Iris pigment epithelial cell (primary cell): ENCODE measurements at places on chromosomes 4 and X.

- no peak for DNase-seq
Observed at GRCh38 chr4:41602113-41602512, 64.2 kb downstream of the LIMCH1 start.

- DNase-seq, result peak; percentile 36
Observed at GRCh38 chr4:76373919-76374552, 46.9 kb downstream of the CCDC158 start.

- DNase-seq, result no peak
Observed at GRCh38 chr4:651884-652642, 22.0 kb downstream of the ATP5ME start.

GRCh38 chrX:53458082-53458481, 23.9 kb upstream of the HSD17B10 start:
- peak; percentile 48 for DNase-seq

DNA sequence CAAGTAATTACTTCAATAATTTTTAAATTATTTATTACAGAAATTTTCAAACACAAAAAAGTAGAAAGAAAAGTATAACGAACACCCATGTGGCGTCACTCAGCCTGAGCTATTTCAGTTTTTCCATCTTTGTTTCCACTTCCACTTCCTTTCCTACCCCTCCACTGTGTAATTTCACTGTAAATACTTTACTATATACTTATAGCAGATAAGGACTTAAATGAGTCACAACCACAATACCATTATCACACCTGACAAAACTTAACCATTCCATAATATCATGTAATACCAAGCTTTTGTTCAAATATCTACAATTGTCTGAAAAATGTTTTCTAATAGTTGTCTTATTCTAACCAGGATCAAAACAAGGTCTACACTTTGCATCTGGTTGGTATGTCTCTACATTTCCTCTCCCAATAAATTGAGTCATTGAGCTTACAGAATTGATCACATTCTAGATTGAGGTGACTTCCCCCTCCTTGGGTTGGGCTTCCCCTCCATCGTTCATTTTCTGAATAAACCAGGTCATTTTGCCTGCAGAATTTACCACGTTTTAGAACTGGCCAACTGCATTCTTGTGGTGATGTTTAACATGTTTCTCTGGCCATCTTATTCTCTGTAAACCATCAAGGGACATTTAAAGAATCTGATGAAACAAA, 48.7 kb downstream of the ATP10D start:
- peak; percentile 39 for DNase-seq

DNA sequence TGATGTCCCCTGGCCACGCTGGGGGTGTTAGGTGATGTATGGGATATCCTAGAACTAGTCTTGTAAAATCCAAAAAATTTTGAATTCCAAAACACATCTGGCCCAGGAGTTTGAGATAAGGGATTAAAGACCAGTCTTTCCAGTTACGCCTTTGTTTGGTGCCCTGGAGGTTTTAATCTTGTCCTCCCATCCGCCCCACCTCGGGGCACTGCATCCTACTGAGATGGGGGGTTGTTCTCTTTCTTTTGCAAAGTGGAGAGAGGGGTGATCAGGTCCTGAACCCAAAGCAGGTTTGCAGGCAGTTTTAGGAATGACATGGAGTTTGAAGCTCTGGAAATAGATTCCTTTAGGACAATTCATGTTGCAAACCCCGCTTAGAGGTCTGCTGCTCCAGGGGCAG, 1.8 kb downstream of the SUV39H1 start:
- no peak for DNase-seq

DNA sequence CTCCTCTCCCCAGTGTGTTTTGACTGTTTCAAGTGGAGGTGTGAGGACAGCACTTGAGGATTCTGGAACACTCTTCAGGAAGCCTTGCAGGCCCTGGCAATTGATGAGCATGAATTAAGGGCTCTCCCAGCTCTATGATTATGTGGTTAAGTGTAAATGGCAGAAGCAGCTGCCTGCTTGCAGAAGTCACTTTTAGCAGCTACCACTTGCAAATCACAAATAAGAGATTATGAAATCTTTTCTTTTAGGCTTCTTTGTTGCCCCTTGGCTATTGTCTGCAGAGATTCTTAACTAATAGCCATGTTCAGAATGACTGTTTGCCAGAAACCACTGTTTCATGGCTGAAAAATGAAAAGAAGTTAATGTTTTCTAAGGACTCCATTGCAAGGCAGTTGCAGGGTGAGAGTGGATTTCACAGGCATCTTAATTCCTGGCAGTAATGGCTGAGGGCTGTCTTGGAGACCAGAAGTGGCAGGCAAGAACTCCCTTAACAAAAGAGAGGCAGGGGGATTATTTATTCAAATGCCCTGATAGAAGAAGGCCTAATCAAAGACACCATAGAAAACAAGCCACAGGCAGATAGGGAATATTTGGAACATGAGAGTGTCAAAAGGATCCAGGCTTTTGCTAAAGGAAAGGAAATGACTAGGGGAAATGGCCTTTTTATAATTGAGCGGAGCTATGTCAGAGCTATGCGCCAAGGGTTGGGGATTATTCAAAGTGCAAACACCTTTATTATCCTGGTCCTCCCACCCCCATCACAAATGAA, 8.3 kb upstream of the HOPX start:
- DNase-seq, result no peak
